ENCODE measurements at places on chromosomes 3 and 15. TPM values are rescaled to one million over a fixed set of nuclear protein-coding genes. Genes with fewer than 3 reads are reported as not detected.

LRRC3B gene
- total RNA-seq: not detected

ZNF660 gene
- 2.2 TPM for total RNA-seq

CDHR4 gene
- 0.07 TPM for total RNA-seq

BRPF1 gene
- 19.6 TPM for total RNA-seq

ITIH3 gene
- total RNA-seq: 2.5 TPM

GOLGA6L9 gene
- 1.5 TPM for total RNA-seq

CMTM7 gene
- 17.8 TPM for total RNA-seq

ZNF662 gene
- 2.3 TPM for total RNA-seq

GOLGA8M gene
- 2.0 TPM for total RNA-seq

ZNF148 gene
- total RNA-seq: 34.1 TPM

ZKSCAN7 gene
- total RNA-seq: 4.8 TPM

ANKRD63 gene
- total RNA-seq: not detected

ST6GAL1 gene
- total RNA-seq: 22.6 TPM

NEK10 gene
- 16.2 TPM for total RNA-seq

SAMMSON gene
- total RNA-seq: not detected

KBTBD8 gene
- 3.1 TPM for total RNA-seq

ZNF860 gene
- 0.46 TPM for total RNA-seq

CCDC71 gene
- total RNA-seq: 18.4 TPM

REC114 gene
- total RNA-seq: not detected

SKOR1 gene
- 0.17 TPM for total RNA-seq

CLDN18 gene
- total RNA-seq: not detected

FBXO40 gene
- total RNA-seq: not detected

STT3B gene
- total RNA-seq: 289 TPM

CA12 gene
- 359 TPM for total RNA-seq

GPR171 gene
- total RNA-seq: not detected

KIF15 gene
- total RNA-seq: 2.9 TPM

SPTSSB gene
- total RNA-seq: 0.20 TPM

GOLGA6L7 gene
- not detected for total RNA-seq

PXYLP1 gene
- 5.8 TPM for total RNA-seq

GOLGA8J gene
- total RNA-seq: not detected

KNL1 gene
- 2.0 TPM for total RNA-seq

UBL7 gene
- total RNA-seq: 23.8 TPM

COL6A6 gene
- total RNA-seq: 0.23 TPM

ELL3 gene
- total RNA-seq: 3.1 TPM

PPP2R3A gene
- total RNA-seq: 9.6 TPM

RYK gene
- 119 TPM for total RNA-seq

GP9 gene
- not detected for total RNA-seq

EPHA3 gene
- 6.7 TPM for total RNA-seq

CHAC1 gene
- total RNA-seq: 19.6 TPM

ZNF385D gene
- total RNA-seq: 1.2 TPM

ST8SIA2 gene
- not detected for total RNA-seq

C3orf85 gene
- total RNA-seq: not detected

DPPA2 gene
- not detected for total RNA-seq

ARHGEF3 gene
- 18.6 TPM for total RNA-seq

SMC4 gene
- 29.3 TPM for total RNA-seq

CX3CR1 gene
- not detected for total RNA-seq

SLC22A14 gene
- total RNA-seq: 0.66 TPM

SERF2 gene
- total RNA-seq: 537 TPM

POPDC2 gene
- total RNA-seq: 0.33 TPM

RAD51 gene
- total RNA-seq: 1.4 TPM

SMCO1 gene
- total RNA-seq: not detected

Data from smooth muscle cell of the pulmonary artery (primary cell).